ENCODE measurements at places on chromosomes 12 and 14.

- no peak for DNase-seq
Measured at GRCh38 chr12:119660076-119660475, 7.9 kb upstream of the PRKAB1 start.

GRCh38 chr12:118682656-118683055 is 298.7 kb upstream of the SRRM4 start:
- no peak for DNase-seq

- no peak for DNase-seq
Measured at GRCh38 chr14:105015242-105015641, 5.6 kb downstream of the CDCA4 start.

GRCh38 chr12:29309320-29309902 is 71.6 kb downstream of the ERGIC2 start:
- DNase-seq, result no peak

DNA sequence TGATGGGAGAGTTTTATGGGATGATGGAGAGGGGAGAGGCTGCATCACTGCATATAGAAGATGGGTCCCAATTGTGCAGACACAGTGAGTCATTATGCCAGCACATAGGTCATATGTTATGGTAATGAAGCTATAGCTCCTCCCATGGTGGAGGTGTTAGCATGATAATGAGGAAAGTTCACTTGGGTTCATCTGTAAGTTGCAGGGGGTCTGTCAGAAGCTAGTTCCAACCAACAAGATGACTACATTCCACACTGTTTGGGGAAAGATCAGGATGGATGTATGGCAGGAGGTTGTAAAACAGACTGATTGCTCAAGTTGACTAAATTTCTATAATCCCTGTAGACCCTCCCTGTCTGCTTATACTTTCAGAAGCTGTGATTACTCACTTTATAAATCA is 561.3 kb downstream of the C12orf50 start:
- no peak for DNase-seq

DNA sequence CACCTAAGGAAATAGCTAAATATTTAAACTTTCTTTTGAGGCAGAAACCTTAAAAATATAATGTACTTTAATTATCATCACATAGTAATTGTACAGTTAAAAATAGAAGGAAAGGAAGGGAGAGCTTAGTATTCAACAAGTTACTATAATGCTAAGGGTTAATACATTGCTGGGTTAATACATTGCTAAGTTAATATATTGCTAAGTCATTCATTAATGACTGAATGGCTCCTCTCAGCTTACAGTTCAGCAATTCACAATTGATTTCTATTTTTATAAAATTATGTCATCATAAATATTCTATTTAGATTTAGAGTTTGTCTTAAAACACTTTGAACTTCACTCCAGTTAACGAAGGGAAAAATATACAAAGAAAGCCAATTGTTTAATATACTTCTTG is 207.9 kb downstream of the BMP4 start:
- DNase-seq, result no peak

- DNase-seq, result no peak
Measured at GRCh38 chr14:61223552-61223951, 57.6 kb downstream of the TMEM30B start.

DNA sequence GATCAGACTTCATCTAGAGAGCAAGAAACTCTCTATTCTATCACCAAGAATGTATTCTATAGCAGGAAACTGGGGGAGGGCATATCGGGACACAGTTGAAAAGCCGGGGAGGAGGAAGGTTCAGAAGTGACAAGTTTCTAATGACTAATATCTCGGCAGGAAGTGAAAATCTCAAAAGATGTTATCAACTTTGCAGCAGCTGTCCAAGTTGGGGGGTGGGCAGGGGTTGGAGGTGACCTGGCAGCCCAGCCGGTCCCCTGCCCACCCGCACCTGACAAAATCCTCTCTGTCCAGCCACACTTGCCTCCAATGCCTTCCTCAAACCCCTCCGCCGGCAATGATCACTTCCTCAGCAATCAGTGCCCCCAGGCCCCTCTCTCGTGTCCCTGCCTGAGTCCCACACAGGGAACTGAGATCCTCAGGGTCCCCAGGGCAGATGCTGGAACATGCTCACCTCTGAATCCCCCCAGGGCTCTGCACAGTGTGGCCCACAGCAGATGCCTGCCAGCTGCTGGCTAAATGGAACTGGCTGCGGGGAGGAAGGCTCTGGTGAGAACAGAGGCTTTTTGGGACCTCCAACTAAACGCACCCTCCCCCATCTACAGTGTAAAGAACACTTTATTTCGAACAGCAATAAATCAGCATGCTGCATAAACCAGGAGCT is 43.9 kb downstream of the CCDC88C start:
- DNase-seq, result peak; percentile 68

GRCh38 chr12:57241402-57242310 is 9.3 kb downstream of the STAC3 start:
- DNase-seq, result no peak

- no peak for DNase-seq
Measured at GRCh38 chr14:74514471-74514941, 20.9 kb downstream of the ISCA2 start.

GRCh38 chr12:93151079-93151762 is 222.1 kb upstream of the EEA1 start:
- no peak for DNase-seq

- DNase-seq, result no peak
Measured at GRCh38 chr14:64081174-64081746, 212.9 kb downstream of the ESR2 start.

GRCh38 chr12:62211510-62211909 is 48.7 kb upstream of the USP15 start:
- no peak for DNase-seq

- DNase-seq, result no peak
Measured at GRCh38 chr12:10968765-10969456, 17.8 kb downstream of the TAS2R50 start.

- DNase-seq, result peak; percentile 60
Measured at GRCh38 chr12:1583421-1584078, 10.8 kb downstream of the FBXL14 start.

- DNase-seq, result peak; percentile 15
Measured at GRCh38 chr12:15268927-15269552, 47.8 kb upstream of the RERG start.

GRCh38 chr12:13002301-13003097 is 2.4 kb upstream of the HEBP1 start:
- no peak for DNase-seq

Measured in GM18507 (cell line).